ENCODE measurements at places on chromosomes 2 and 18.

GRCh38 chr18:47420130-47420529 lies 168.7 kb upstream of the SKOR2 start:
- no peak for DNase-seq

- no peak for DNase-seq
Observed at GRCh38 chr2:15719566-15720313, 128.1 kb downstream of the DDX1 start.

GRCh38 chr2:46122318-46122976 lies 174.8 kb upstream of the EPAS1 start:
- no peak for DNase-seq

GRCh38 chr18:55286257-55286825 lies 301.7 kb downstream of the TCF4 start:
- no peak for DNase-seq

- no peak for DNase-seq
Observed at GRCh38 chr18:48375150-48375800, 33.9 kb downstream of the ZBTB7C start.

- no peak for DNase-seq
Observed at GRCh38 chr2:95012881-95013550, 12.5 kb upstream of the MAL start.

GRCh38 chr18:10017043-10017442 lies 103.2 kb downstream of the VAPA start:
- DNase-seq, result no peak

GRCh38 chr2:45329045-45329677 lies 281.9 kb downstream of the SRBD1 start:
- no peak for DNase-seq

- DNase-seq, result no peak
Observed at GRCh38 chr2:51829477-51829876, 797.5 kb upstream of the NRXN1 start.

GRCh38 chr2:102841107-102841840 lies 79.4 kb downstream of the TMEM182 start:
- no peak for DNase-seq

- DNase-seq, result no peak
Observed at GRCh38 chr2:205803500-205803899, 121.2 kb downstream of the NRP2 start.

DNA sequence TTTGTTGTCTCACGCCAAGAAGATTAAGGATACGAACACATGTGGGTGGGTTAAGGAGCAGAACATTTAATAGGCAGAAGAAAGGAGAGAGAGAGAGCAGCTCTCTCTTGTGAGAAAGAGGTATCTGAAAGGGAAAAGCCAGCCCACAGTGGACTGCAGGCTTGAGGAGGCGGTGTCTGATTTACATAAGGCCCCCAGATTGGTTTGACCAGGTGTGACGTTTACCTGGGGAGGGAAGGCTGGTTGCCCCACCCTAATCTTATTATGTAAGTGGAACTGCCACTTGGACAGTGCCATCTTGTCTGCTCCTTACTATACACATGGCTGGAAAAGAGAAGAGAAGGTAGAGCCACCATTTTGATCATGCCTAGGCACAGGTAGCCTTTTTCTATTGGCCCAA lies 189.2 kb downstream of the NCK2 start:
- no peak for DNase-seq

DNA sequence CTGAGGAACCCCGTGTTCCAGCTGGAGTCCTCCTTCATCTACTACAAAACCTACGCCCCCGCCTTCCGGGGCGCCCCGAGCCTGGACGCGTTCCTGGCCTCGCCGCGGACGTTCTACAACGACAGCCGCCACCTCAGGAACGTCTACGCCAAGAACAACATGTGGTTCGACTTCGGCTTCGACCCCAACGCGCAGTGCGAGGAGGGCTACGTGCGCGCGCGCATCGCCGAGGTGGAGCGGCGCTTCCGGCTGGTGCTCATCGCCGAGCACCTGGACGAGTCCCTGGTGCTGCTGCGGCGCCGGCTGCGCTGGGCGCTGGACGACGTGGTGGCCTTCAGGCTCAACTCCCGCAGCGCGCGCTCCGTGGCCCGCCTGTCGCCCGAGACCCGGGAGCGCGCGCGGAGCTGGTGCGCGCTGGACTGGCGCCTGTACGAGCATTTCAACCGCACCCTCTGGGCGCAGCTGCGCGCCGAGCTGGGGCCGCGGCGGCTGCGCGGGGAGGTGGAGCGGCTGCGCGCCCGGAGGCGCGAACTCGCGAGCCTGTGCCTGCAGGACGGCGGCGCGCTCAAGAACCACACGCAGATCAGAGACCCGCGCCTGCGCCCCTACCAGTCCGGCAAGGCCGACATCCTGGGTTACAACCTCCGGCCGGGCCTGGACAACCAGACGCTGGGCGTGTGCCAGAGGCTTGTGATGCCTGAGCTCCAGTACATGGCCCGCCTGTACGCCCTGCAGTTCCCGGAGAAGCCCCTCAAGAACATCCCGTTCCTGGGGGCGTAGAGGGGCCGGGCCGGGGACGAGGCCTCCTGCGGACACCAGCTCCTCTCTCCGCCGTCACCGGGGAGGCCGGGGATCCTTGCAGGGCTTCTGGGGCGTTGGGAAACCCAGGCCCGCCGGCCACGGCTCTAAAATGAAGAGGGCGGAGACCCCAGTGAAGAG lies 5.3 kb upstream of the NEU4 start:
- peak; percentile 83 for DNase-seq

- no peak for DNase-seq
Observed at GRCh38 chr2:236903978-236904377, 181.7 kb upstream of the COPS8 start.

GRCh38 chr2:217402761-217403383 lies 543.0 kb upstream of the TNP1 start:
- DNase-seq, result peak; percentile 24

GRCh38 chr2:236284208-236284607 lies 20.0 kb upstream of the ASB18 start:
- DNase-seq, result no peak

GRCh38 chr2:215432759-215433594 lies 2.9 kb downstream of the FN1 start:
- DNase-seq, result no peak
